ENCODE measurements at places on chromosomes 3 and 15. TPM values are rescaled to one million over a fixed set of nuclear protein-coding genes. Genes with fewer than 3 reads are reported as not detected.

CCDC191 gene
- polyA plus RNA-seq = 25.2 TPM

GRCh38 chr3:162142511-162142910, 645.9 kb downstream of the OTOL1 start:
- no peak for DNase-seq

DNA sequence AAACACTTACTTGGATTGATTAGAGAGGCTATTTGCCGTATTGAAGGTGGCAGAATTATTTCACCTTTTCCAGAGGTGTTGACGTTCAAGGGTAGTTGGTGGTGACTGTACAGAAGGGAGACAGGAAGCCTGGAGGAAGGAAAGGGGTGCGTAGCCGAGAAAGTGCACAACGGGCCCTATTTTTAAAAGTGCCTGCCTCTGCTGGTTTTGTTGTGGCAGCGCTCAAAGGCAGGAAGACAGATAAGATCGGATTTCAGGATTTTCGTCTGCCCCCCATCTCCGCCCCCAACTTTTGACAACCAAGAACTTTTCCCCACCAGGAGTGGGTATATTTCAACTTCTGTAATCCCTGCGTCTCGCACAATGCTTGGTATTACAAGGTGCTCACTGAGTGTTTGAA, 38.5 kb downstream of the SMAD3 start:
- no peak for DNase-seq

DNA sequence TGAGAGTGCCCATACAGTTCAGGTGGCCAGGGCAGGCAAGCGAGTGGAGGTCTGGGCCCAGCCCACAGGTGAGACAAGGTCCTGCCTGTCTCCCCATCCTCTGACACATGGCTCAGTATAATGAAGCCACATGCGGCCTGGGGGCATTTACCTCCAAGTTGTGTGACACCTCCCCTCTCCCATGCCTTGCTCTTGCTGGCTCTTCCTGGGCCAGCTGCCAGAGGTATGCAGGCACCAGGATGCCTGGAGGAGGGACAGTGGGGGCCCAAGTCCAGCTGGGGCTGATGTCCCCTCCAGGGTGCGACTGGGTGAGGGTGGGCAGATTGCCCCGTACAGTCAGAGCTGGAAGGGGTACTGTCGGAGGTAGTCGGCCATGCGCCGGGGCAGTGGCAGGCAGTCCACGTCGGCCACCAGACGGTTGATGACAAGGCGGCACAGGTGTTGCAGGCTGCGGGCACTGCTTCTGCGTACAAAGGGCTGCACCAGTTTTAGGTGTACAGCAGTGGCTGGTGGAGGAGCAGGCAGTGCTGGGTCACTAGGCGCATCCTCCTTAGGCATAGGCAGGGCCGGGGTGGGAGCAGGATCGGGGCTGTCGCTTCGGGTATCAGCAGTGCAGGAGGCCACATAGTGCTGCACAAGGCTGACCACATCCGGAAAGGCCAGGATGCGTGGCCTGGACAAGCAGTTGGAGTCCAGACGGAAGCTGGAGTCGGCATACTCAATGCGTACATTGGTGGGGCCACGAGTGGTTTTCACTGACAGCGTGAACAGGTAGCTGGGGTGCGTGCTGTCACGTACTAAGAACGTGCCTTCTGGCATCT, 4.1 kb downstream of the CISH start:
- no peak for DNase-seq

GRCh38 chr3:106309274-106309673, 440.5 kb upstream of the CBLB start:
- no peak for DNase-seq

GRCh38 chr3:190591080-190591479, 77.2 kb downstream of the IL1RAP start:
- no peak for DNase-seq

DNA sequence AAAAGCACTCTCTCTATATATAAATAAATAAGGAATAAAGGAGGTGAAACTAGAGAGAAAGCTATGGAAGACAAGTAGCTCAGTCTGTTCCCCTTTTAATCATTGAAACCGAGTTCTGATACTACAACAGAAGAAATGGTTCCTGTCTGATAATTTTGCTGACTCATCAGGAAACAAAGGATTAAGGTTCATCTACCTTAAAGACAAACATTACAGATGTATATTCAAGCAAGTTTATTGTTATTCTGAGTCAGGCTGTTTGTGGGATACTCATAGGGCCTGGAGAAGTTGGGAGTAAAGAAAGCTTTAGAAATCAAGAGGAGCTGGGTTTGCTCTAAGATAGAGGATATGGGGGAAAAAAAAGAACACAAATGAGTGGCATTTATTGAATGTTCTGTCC, 566.0 kb downstream of the ROBO2 start:
- no peak for DNase-seq

- no peak for DNase-seq
Measured at GRCh38 chr3:66386925-66387650, 113.7 kb downstream of the LRIG1 start.

GRCh38 chr15:75531041-75531450, 48.1 kb downstream of the PTPN9 start:
- DNase-seq = no peak

DNA sequence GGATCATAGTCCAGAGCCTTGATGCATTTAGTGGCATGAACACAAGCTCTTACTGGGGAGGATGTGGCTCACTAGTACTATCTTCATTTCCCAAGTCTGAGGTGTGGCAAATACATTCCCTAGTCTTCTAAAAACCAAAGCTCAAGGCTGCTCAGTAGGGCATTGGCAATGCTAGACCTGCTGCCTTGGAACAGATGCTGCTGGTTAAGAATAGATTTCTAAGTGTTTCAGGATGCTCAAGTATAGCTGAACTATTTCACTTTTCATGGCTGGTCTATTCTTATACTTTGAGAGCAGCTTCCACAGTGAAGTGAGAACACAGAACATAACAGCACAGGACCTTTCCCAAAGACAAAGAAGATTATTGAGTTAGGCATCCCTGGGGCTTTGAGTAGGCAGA, 178.8 kb downstream of the CHST2 start:
- no peak for DNase-seq

DNA sequence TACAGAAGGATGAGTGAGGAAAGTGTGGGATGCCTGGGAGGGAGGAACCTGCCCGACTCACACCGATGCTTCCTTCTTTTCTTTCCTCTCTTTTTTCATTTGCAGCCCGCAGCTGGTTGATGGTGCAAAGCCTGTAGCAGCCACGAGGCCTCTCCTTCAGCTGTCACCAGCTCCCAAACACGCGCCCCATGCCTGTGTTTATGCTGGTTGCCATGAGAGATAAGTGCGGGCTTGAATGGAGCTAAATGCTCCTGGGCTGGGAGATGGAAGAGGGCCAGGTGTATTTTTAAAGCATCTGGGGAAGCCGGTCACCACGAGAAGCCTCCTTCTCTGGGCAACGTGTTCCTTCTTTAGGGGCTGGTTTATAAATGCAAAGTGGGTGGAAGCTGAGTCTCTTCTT, 9.3 kb downstream of the COLQ start:
- no peak for DNase-seq

- no peak for DNase-seq
Measured at GRCh38 chr3:65330072-65330471, 642.3 kb upstream of the ADAMTS9 start.

DNA sequence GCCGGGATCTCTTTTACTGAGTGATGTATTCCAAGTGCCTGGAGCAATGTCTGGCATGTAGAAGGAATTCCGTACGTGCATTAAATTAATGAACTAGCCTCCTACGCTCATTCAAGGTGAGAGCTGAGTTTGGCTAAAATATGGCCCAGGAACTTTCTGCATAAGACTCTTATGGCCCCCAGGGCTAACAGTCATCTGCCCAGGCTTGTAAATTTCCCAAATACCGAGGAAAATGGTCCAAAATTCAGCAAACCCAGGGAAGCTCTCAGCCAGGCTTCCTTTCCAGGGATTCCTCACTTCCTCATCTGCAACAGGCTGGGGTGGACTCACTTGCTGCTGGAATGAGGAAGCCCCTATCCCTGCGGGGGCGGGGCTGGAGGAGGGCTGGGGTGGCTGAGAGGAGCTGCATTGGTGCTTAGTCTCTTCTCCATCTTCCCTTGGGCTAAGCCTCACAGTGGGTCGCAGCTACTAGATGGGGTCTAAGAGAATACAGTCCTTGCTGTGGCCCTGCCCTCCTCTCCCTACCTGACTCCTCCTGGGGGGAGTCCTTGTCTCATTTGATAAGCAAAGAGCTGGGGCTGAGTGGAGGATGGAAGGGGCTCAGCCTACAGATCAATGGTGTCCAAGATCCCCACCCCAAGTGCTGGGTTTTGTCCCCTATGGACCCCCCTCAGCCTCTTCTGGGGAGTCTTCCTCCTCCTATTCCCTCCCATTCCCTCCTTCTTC, 28.5 kb upstream of the APOD start:
- no peak for DNase-seq

- DNase-seq = no peak
Measured at GRCh38 chr3:160065786-160066185, 77.2 kb downstream of the IL12A start.

DNA sequence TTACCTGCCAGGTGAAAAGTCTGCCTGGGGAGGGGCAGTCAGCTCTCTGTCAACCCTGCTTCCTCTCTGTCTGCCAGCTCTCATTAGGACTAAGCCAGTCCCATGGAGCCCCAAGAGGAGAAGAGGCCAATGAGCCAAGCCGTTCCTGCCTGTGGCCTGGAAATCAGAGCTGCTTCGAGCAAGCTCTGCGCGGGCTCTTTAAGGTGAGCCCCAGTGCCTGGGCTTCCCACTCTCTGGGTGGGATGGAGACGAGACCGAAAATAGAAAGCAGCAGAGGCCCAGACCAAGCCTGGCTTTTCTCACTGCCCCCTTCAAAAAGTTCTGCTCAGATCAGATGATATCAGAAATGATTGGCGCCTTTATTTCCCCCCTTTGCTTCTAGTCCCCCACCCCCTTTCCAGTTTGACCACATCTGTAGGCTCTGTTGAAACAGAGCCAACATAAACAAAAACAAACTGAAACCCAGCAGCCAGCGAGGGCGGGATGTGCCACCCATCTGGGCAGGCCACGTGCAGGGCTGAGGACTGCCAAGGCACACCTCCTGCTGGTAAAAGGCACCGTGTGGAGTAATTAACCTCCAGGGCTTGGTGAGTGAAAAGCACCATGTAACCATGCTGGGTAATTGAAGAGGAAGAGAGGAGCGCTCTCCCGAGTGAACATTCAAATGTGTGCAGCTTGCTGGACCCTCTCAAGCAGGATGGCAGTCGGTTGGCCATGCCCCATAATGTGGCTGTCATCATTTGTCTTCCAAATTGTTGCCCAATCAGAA, 471.0 kb upstream of the PROK2 start:
- DNase-seq = no peak
